ENCODE measurements at places on chromosomes 13 and 19. TPM values are rescaled to one million over a fixed set of nuclear protein-coding genes. Genes with fewer than 3 reads are reported as not detected.

TJP3 gene
- total RNA-seq = 0.08 TPM

PGLYRP1 gene
- total RNA-seq = not detected

NDUFS7 gene
- total RNA-seq = 98.8 TPM

LIM2 gene
- total RNA-seq = not detected

DIRAS1 gene
- total RNA-seq = not detected

JAK3 gene
- 222 TPM for total RNA-seq

DAPK3 gene
- total RNA-seq = 47.3 TPM

DNA sequence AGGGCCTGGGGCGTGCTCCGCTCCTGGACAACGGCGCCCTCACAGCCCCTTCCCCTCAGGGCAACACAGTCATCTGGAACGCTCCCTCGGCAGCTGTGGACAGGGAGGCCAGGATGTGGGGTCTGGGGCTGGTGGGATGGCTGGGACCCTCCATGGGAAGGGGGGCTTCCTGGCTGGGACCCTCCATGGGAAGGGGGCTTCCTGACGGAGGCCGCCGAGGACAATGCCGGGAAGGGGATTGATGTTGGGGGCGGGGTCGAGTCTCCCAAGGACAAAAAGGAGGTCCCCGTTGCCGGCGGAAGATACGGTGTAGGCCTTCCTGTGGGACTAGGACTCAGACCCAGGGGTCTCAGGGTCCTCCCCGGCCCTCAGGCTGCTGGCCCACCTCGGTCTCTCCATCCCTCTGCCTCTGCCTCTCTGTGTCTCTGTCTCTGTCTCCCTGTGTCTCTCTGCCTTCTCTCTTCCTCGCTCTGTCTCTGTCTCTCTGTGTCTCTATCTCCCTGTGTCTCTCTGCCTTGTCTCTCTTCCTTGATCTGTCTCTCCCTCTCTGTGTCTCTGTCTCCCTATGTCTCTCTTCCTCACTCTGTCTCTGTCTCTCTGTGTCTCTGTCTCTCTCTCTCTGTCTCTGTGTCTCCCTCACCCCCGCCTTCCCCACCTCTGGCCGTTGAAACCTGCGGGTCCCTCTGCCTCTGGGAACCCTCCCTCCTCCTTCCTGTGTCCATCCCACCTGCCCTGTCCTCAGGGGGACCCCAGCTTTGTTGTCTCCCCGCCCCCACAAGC is 2.7 kb upstream of the MADCAM1 start:
- H3K4me1 ChIP-seq = no peaks in the 10 kb centered on the region
- H3K27ac ChIP-seq = no peak overlapping the region
- H3K4me3 ChIP-seq = no peak overlapping the region
- peaks cover 10% of the 10 kb centered on the region for H3K27me3 ChIP-seq

DNA sequence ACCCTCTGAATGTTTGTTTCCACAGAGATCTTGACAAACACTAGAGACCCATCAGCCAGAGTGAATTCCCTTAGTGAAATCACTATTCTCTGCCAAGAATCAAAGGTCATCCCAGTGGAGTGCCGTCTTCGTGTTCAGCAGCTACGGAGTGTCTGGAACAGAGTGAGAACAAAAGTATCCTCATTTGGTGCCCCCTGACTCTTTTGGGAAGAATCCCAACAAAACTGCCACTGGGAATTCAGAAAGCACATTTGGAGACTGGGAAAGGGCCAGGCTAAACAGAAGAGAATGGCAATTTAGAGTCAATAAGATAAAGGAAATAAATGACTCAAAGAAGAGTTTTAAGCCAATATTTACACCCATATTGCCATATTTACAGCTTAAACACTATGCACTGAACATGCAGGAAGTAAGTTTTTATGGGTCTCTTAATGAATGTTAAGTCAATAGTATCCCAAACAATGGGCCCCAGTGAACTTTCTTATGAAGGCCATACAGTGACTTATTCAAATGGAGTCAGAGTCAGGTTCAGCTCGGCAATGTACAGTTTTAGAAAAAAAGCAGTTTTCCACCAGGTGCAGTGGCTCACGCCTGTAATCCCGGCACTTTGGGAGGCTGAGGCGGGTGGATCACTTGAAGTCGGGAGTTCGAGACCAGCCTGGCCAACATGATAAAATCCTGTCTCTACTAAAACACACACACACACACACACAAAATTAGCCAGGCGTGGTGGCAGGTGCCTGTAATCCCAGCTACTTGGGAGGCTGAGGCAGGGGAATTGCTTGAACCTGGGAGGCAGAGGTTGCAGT is 392.6 kb downstream of the KLF5 start:
- H3K4me3 ChIP-seq = no peak overlapping the region
- no peaks in the 10 kb centered on the region for H3K4me1 ChIP-seq
- H3K27me3 ChIP-seq = no peaks in the 10 kb centered on the region

DNA sequence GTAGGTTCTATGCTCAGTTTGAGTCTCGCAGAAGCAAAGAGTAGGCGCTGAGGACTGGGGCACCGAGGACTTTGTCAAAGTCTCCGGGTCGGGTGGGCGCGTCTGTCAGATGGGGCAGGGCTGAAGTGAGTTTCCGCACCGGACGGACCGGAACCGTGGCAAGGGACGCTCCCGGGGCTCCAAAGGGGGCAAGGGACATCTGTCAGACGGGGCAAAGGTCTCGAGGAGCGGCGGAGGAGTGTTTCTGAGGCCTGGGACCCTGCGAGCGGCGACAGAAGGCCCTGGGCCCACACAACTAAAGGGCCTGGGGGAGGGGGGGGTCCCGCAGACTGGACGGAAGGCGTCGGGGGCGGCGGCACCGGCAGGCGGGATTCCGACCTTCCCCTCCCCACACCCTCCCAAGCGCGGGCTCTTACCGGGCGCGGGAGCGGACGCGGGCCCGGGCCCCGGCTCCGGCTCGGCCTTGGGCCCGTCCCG is 13.3 kb upstream of the AKAP8L start:
- H3K4me1 ChIP-seq = peaks cover 31% of the 10 kb centered on the region
- peak overlapping the region; percentile 99 for H3K4me3 ChIP-seq
- H3K27me3 ChIP-seq = no peaks in the 10 kb centered on the region
- H3K36me3 ChIP-seq = peaks cover 17% of the 10 kb centered on the region
- DNase-seq = no peak
- H3K27ac ChIP-seq = peak overlapping the region; percentile 96

DNA sequence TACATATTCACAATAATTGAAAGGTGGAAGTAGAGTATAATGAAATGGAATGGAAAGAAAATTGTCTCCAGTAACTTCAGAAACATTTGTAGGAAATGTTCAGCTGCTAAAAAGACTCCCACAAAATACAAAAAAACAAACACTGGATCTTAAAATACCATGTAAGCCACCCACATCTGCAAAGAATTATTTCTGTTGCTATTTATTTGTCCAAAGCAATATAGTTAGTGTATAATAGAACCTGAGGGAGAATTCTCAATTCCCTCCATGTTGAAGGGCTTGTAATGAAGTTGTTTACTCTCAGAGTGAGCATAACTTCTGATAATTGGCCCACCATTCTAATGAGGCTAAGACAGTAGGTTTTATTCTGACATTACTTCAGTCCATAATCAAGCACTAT is 37.4 kb upstream of the KLF12 start:
- H3K27ac ChIP-seq = no peak overlapping the region
- no peak for DNase-seq
- peaks cover 9% of the 10 kb centered on the region for H3K27me3 ChIP-seq

- H3K27me3 ChIP-seq = no peaks in the 10 kb centered on the region
- H3K36me3 ChIP-seq = peaks cover 29% of the 10 kb centered on the region
- H3K4me1 ChIP-seq = peaks cover 72% of the 10 kb centered on the region
- DNase-seq = no peak
Measured at GRCh38 chr19:18844806-18845329, 13.1 kb downstream of the UPF1 start.

GRCh38 chr13:41312176-41312500 is 1.1 kb downstream of the NAA16 start:
- peaks cover 43% of the 10 kb centered on the region for H3K4me1 ChIP-seq
- peaks cover 2% of the 10 kb centered on the region for H3K27me3 ChIP-seq
- peak overlapping the region; percentile 94 for H3K4me3 ChIP-seq

DNA sequence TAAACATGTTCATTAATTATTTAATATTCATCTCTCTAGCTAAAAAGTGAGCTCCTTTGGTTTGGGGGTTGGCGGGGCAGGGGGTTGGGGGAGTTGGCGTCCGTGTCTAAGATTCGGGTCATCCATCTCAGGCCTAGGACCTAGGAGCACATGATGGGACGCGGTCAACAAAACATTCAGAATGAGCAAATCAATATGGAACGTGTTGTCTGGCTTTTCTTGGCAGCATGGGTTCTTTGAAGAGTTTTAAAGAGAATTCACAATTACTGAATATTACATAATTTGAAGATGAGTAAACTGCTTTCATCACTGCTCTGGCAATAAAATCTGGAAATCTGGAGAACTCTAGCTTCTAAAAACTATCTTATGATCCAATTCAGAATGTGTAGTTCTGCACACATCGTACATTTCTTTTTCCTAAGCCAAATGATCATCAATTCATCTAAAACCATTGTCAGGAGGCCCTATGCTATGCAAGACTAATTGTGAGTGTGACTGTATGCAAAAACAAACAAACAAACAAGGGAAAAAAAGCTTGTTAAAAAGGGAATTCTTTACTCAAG is 5.4 kb upstream of the ARGLU1 start:
- H3K27ac ChIP-seq = no peak overlapping the region
- peaks cover 1% of the 10 kb centered on the region for H3K36me3 ChIP-seq
- peaks cover 3% of the 10 kb centered on the region for H3K27me3 ChIP-seq
- DNase-seq = no peak
- H3K4me3 ChIP-seq = no peak overlapping the region

DNA sequence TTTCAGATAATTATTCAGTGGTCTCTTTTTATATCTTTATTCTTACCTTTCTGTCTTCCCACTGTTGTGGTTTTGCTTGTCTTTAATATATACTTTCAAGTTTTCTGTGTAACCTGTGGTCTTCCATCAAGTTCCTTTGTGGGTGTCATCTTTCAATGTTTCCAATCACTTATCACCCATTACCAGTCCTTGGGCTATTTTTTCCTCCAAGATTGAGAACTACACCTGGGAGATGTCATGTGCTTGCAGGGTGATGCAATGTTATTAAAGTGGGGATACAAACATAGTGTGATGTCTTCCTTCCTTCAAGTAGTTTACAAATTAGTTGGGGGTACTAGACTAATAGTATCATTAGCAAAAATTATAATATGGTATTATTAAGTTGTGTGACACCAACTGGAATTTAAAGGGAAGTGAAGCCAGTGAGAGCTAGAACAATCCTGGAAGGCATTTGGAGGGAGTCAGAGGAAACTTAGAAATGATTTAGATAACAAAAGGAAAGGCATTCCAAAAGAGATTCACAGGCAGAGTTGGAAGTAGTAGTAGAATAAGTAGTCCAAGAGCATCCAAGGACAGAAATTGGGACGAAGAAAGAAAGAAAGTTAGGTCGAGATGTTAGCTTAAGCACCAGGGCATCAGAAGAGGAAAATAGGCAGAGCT is 3.4 kb downstream of the FNDC3A start:
- peaks cover 21% of the 10 kb centered on the region for H3K36me3 ChIP-seq
- H3K4me3 ChIP-seq = peak overlapping the region; percentile 78
- peak overlapping the region; percentile 2 for H3K27ac ChIP-seq
- no peaks in the 10 kb centered on the region for H3K27me3 ChIP-seq

GRCh38 chr19:43545276-43545675 is 12.3 kb downstream of the ZNF575 start:
- no peak overlapping the region for H3K4me3 ChIP-seq
- peaks cover 12% of the 10 kb centered on the region for H3K36me3 ChIP-seq
- H3K27me3 ChIP-seq = no peaks in the 10 kb centered on the region
- no peak for DNase-seq
- H3K27ac ChIP-seq = no peak overlapping the region
- H3K4me1 ChIP-seq = no peaks in the 10 kb centered on the region

GRCh38 chr13:109667056-109667455 is 119.3 kb downstream of the IRS2 start:
- no peak for DNase-seq
- peaks cover 3% of the 10 kb centered on the region for H3K27me3 ChIP-seq
- no peak overlapping the region for H3K4me3 ChIP-seq
- H3K4me1 ChIP-seq = no peaks in the 10 kb centered on the region

- H3K27ac ChIP-seq = no peak overlapping the region
- no peaks in the 10 kb centered on the region for H3K27me3 ChIP-seq
- DNase-seq = no peak
- H3K4me1 ChIP-seq = no peaks in the 10 kb centered on the region
Measured at GRCh38 chr19:46759817-46760333, 13.6 kb upstream of the STRN4 start.

Data from activated T-helper 1 cell treated with anti-CD3 and anti-CD28 coated beads, Interleukin-12 subunit alpha, Interleukin-12 subunit beta, Interleukin-2, Interleukin-4 antibody, amounts not matched to agents 30 ng/mL and 10 ng/mL and 1 ng/mL, durations not matched to agents 14 hours and 24 hours and 36 hours (primary cell).